B cell (primary cell): ENCODE measurements at places on chromosomes 4 and X. TPM values are rescaled to one million over a fixed set of nuclear protein-coding genes. Genes with fewer than 3 reads are reported as not detected.

OSTC gene
- 33.3 and 33.8 TPM in 2 replicates for polyA plus RNA-seq

GC gene
- not detected in 2 replicates for polyA plus RNA-seq

- DNase-seq, result peak; percentile 21
These were observed 654.9 kb upstream of the HTR2C start for GRCh38 chrX:113929004-113929403.

GRCh38 chr4:123558865-123559264, 162.3 kb downstream of the SPRY1 start:
- DNase-seq, result no peak

DNA sequence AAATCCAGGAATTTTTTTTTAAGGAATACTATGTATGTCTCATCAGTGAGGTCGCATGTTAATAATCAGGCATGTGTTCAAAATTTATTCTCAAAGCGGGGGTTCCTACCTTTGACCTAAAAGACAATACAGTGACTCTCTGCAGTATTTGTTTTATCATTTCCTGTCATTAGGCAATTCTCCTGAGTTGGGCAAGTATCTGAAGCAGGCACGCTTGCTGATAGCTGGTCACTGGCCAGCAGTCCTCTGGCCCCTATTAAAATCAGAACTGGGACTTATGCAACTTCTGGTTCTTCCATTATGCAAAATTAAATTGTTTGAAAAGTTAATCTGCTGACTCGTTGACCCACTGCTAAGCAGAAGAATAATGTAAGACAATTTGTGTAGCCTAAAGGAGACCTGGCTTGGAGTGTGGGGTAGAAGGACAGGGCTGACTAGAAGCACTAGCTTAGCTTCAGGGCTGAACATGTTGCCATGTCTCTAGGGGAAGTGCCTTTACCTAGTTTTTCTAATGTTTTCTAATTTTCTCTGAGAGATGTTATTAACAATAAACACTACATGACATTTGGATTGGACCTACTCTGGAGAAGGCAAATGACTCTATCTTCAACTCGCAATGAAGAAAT, 36.0 kb upstream of the GABRA2 start:
- DNase-seq, result no peak
